ENCODE measurements at places on chromosomes 12 and 14.

- DNase-seq: no peak
Measured at GRCh38 chr12:3771853-3772252, 18.9 kb upstream of the CRACR2A start.

DNA sequence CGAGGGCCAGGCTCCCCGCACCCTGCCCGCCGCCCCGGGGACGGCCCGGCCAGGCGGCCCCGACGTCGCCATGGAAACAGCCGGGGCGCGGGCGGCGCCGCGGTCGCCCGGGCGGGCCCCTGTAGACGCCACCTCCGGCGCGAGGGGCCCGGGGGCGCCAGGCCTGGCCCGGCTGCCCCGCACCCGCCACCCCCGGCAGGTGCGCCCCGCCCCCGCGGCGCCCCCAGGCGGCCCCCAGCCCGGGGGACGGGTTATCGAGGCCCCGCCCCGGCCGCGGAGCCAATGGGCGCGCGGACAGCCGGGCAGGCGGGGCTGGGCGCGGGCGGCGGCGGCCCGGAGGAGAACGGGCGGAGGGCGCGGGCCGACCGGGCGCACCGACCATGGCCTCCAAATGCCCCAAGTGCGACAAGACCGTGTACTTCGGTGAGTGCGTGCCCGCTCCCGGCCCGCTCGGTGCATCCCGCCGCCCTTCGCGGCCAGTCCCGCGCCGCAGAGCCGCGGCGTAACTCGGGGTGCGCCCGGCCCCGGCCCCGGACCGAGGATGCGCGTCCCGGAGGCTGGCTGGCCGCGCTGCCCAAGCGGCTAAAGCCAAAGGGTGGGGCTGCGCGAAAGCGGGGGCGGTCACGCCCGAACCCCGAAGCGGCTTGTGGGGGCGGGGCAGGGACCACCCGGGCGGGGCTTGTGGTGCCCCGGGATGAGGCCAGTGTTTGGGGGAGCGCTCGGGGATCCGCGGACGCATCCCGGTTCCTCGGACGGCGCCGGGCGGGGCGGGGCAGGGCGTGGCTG is at the start of gene CRIP2:
TSS of gene CRIP2 (plus strand) at position 339 of the 786 bp plus-strand sequence. CDS start at position 381, 42 bp downstream.
- DNase-seq: peak; percentile 45

DNA sequence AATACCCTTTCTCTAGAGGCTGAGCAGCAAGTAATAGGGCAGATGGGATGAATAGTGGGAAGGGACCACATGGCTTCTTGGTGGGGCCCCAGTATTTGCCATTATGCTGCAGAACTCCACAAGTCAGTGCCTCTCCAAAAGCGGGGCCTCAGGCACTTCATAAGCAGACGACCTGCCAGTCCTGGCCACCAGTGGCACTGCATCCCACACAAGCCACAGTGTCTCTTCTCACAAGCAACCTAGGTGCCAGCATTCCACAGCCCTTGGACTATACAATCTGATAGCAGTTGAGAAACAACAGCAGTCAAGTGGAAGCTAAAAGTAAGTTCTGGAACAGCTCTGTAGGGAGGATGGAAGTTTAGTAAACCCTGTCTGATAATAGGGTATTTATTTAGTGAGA is 4.2 kb upstream of the SLC8A3 start:
- DNase-seq: peak; percentile 3

- DNase-seq: no peak
Measured at GRCh38 chr12:11962860-11963259, 107.9 kb upstream of the BCL2L14 start.

- DNase-seq: peak; percentile 73
Measured at GRCh38 chr12:6914246-6914946, at the start of gene ENO2. TSS of gene ENO2 (plus strand) at chr12:6914580. CDS start at chr12:6915833, 1,253 bp downstream.

DNA sequence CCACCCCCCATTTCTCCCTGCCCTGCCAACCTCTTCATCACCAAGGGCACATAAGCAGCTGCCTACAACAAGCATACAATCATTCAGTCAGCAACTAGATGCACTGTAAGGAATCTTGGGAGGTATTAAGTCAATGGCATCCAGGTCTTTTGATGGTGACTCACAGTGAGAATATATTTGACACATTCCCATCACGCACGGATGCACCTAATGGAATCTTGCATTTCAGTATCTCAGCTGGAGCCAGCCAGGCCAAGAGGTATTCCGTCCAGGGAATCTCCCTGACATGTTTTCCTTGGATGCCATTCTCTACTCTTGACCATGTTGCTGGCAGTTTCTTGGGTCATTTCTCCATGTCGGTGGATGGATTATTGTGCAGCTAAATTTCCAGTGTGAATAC is 73.9 kb upstream of the CAPRIN2 start:
- DNase-seq: no peak

DNA sequence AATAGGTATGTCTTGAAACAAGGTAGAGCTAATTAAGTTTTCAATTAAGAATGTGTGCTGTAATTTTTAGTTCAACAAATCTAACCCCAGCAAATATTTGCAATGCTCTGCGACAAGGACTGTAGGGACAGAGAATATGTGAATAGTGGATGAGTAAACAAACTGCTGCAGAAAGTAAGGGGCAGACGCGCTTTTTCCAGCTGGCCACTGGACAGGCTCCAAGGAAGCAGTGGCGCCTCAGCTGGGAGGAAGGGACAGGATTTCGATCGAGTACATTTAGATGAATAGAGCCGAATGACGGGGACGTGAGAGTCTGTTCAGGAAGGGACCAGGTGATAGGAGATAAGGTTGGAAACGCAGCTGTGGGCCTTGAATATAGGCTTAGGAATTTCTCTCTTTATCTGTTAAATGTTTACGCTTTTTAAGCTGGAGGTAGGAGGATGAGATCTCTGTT is 69.3 kb downstream of the ELK3 start:
- DNase-seq: no peak

DNA sequence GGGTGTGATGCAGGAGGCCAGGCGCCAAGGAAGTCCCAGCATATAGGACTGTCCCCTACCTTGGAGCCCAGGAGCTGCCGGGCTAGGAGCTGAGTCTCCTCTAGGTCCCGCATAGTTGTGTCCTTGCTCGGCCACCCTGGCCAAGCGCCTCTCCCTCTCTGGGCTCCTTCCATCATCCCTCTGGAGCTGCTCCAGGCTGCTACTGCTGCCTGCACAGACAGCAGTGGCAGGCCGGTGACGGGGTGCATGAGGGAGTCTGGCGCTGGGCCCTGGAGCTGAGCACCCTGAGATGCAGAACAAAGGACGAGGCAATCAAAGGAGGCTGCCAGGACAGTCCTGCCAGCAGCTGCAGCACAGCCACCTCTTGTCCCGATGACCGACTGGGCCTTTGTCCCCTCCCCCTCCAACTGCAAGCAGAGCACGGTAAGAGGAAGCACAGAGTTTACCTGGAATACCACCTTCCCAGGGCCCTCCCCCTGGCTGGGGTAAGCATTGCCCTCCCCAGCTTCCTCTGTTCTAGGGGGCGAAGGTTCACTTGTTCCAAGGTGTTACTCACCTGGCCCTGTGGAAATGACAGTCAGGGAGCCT is 10.4 kb downstream of the DTX1 start:
- DNase-seq: no peak

- no peak for DNase-seq
Measured at GRCh38 chr12:28027947-28028724, 55.6 kb upstream of the PTHLH start.

- DNase-seq: no peak
Measured at GRCh38 chr14:26596543-26597061, 1.2 kb downstream of the NOVA1 start.

GRCh38 chr12:61161961-61162360 is 1098.2 kb upstream of the USP15 start:
- no peak for DNase-seq

DNA sequence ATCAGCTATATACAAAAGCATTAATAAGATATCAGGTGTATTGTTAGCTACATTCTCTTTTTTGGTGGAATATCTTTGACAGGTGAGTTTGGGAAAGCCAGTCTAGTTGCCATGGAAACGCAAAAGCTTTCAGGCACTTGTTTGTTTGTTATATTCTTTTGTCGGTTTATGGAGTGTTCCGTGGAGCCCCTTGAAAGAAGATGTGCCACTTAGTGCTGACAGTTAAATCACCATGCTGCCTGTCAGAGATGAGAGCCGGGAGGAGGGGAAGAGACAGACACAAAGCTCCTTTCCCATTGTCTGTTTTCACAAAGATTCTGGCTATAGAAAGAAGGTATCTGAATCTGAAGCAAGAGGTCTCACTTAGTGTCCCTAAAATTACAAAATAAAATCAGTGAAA is 170.8 kb downstream of the SNAPC1 start:
- DNase-seq: no peak

DNA sequence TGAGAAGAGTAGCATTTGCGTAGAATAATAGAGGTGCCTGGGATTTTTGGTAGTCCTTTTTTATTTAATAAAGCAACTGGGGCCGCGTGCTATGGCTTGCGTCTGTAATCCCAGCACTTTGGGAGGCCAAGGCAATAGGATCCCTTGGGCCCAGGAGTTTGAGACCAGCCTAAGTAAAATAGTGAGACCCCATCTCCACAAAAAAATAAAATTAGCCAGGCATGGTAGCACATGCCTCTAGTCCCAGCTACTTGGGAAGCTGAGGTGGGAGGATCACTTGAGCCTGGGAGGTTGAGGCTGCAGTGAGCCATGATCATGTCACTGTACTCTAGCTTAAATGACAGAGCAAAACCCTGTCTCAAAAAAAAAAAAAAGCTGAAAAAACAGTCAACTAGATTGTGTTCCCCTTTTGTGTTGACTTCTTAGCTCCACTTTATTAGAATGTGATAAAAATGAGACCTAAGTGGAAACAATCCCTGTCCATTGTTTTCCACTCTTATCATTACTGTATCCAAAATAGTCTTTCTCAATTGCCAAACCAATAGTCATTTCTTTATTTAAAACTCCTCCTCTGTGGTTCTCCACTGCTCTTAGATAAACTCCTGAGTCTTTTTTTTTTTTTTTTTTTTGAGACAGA is 7.4 kb downstream of the PRKCH start:
- no peak for DNase-seq

DNA sequence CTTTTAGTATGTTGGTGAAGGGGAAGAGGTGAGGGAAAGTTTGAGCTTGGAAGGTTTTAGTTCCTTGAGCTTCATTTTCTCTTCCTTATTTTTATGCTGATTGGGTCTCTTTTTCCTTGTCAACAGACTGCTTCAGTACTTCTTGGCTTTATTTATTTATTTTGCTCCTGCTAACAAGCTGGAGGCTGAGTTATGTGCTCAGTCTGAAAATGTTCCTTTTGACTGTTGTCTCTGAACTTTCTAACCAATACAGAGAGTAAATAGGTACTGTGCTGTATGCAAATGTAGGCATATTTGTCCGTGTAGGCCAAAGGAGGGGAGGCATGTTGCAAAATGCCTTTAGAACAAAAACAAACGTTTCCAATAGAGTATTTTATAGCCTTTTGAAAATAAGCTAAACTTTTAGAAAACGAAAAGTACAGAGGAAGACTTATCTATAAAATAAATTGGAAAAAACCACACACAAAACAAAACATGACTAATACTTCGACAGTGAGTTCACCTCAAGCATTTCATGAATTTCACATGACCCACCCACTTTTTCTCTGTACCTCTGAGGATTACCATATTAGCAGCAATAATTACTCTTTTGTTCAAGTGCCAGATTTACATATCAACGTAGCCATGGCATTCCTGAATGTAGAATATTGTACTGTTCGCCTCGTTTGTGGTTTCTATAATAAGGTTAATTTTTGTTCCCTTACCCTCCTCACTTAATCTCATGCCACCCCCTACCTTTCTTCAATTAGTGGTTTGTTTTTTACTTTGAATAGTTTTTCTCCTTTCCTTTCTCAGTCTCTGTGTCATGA is 4.7 kb upstream of the CREBL2 start:
- peak; percentile 34 for DNase-seq

DNA sequence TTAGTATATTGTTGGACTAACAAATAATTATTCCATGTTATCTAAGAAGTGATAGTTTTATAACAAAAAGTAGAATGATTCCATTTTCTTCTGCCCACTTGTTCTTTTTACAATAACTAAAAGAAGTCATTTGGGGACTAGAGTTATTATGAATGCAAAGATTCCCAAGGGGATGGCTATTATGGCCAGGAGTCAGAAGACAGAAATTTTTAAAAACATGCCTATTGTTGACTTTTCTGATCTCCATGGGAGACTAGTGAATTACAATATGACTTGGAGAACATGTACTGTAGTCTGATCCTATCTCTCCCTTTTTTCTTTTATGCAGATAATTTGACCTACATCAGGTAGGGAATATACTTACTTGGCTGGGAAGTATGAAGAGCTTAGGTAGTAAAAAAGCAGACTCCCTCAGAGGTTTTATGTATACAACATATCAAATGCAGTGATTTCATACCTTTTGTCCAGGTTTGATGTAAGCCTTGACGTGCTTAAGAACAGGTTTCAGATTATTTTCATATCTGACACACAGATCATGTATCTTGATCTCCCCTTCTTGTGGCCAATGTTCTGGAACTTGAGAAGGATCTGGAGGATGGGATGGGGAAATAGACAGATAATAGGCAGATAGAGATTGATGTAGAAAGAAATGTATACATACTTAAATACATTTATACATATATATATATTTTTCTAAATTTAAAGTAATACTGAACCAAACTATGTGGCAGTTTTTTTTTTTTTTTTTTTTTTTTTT is 41.0 kb upstream of the KCNJ8 start:
- DNase-seq: no peak

GRCh38 chr14:106204063-106204462 is 677.7 kb downstream of the TMEM121 start:
- DNase-seq: no peak

GRCh38 chr14:102187568-102188001 is 47.9 kb downstream of the WDR20 start:
- DNase-seq: no peak

DNA sequence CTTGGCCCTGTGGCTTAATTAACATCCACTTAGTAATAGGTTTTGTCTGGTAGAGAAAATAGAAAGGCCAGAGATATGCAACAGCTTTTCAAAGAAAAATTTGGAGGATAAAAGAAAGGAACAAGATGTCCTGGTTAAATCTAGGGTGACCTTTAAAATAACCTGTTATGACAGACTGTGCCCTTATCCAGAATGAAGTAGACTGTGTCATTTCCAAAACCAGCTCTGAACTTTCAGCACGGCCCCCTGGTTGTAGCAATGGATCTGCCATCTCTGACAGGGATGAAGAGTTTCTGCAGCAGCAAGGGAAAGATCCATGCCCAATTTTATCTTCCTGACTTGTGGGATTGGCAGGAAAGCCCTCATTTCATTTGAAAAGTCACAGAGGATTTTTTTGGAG is 5.1 kb downstream of the PLEKHG7 start:
- no peak for DNase-seq

DNA sequence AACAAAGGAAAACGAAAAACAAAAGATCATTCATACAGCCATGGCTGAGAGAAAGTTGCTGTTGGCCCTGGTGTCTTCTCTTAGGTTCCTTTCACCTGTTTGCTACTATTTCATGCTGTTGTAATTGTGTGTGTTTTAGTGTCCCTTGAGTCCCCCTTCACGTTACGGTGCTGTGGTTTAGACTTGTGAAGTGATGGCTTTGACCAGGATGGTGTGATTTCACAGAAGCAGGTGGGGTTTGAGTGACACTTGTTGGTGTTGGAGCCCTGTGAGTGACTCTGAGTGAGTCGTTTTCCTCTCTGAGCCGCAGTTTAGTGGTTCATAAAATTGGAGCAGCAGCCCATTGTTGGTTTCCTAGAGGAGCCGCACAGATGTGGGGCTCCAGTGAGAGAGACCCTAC is 635.4 kb downstream of the VRK1 start:
- no peak for DNase-seq

Data from RPMI8226 (cell line).